ENCODE measurements at places on chromosomes 6 and 20.

- no peak for DNase-seq
Observed at GRCh38 chr20:61129311-61129710, 122.8 kb upstream of the CDH4 start.

DNA sequence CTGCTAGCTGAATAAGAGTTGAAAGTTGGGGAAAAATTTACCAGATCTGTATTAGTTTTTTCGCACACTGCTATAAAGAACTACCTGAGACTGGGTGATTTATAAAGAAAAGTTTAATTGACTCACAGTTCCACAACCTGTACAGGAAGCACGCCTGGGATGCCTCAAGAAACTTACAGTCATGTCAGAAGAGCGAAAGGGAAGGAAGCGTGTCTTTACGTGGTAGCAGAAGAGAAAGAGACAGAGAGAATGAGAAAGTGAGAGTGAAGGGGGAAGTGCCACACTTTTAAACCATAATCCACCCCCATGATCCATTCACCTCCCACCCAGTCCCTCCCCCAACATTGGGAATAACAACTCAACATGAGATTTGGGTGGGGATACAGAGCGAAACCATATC, 79.6 kb downstream of the KHDC1L start:
- DNase-seq, result no peak

GRCh38 chr6:50990750-50991446, 172.2 kb downstream of the TFAP2B start:
- no peak for DNase-seq

DNA sequence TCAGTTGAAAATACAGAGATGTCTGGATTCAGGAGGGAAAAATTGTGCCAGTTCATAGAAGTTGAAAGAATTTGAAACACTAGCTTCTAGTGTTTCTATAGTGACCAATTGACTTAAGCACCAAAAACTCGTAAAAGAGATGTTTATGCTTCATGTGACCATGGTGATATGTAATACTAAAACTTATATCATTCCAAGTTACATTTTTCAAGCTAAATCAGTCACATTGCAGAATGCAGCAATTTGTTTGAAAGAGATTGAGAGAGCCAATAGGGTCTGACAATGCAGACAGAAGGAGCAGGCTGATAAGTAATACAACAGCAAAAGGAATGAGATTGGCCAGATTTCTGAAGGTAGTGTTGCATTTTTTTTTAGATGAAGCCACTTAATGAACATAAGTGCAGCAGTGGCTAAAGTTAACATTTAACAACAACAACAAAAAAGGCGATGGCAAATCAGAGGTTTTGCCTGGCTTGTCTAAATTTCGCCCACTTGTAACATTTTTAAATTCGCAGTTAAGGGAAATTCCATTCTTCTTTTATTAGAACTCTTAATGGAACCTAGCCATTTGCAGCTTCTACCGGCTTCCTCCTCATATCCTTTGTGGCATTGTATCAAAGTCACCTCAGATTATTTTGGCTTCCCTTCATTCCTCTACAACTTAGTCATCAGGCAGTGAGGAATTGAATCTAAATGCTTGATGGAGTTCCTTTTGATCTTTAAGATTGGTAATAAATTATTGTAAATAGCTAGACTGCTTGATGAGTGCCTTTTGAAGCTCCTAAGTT, 484.0 kb upstream of the SOX4 start:
- peak; percentile 59 for DNase-seq

GRCh38 chr20:1827974-1828785, 67.0 kb upstream of the SIRPA start:
- no peak for DNase-seq
